Stimulated activated CD4-positive, alpha-beta T cell treated with anti-CD3 and anti-CD28 coated beads, Interleukin-2, amount 100 ng/mL, for 24 hours (primary cell): ENCODE measurements at places on chromosomes 2 and 18.
A peak's percentile ranks its signal among the peaks of the same experiment; 100 is the strongest.

- no peak for DNase-seq
These were observed 266.7 kb downstream of the ATAD2B start for GRCh38 chr2:23660237-23660636.

DNA sequence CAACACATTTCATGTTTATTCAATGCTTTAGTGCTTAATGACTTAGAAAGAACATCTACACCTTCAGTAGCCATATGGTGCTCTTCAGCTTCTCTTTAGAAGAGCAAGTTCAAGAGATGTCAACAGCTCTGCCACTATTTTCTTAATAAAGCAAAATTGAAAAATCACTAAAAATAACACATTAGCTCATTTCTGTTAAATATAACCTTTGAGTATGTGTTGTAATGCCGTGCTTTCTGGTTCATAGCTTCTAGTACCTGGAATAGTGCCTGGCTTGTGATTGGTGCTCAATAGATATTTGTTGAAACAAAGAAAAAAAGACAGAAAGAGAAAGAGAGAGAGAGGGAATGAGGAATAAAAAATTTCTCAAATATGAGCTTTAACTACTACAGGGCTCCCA, 349.8 kb upstream of the SPRED2 start:
- DNase-seq = no peak

DNA sequence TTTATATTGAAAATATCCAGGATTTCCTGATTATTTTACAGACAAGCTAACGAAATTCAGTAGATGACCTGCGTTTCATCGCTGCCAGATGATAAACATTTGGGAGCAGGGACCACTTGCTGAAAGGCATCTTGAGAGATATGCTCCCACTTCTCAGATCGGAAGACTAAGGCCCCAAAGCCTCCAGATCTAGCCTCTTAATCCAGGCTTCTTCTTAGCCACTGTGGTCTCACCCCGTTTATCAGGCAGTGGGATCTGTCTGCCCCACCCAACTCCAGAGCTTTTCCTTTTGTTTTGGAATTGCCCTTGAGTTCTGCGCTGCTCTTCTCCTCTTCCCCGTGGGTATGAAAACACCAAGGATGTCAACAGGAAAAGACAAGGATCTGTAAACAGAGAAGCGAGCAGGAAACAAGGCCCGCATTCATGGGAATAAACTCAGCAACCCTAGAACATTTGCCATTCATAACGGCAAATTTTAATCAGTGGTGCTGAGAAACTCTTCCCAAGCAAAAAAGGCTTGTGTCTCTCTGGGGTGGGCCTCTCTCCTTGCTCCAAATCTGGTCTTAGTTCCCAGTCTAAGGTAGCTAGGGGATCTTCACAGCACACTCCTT, 21.4 kb downstream of the MYL12B start:
- no peak for DNase-seq

DNA sequence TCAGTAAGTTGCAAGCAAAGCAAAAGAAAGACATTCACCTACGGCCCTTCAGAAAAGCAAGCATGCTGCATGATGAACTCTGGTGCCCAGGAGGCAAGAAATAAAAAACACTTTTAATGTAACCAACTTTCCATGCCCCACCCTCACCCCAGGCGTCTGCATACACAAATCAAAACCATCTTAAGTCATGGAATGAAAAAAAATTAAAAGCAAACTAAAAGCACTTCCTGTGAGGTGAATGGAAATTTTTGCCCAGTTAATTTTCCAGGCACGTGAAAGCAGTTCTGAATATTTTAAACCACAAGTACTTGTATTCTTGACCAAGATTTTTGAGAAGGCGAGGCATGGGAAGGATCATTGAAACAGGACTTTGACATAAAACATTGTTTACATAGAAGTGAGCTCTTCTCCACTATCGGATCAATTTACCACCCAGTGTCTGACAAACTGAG, 2.5 kb upstream of the ICOS start:
- DNase-seq = peak; percentile 62

- DNase-seq = no peak
These were observed 438.4 kb upstream of the SPRED2 start for GRCh38 chr2:65870826-65871225.

- no peak for DNase-seq
These were observed 352.8 kb upstream of the GYPC start for GRCh38 chr2:126303113-126303512.

DNA sequence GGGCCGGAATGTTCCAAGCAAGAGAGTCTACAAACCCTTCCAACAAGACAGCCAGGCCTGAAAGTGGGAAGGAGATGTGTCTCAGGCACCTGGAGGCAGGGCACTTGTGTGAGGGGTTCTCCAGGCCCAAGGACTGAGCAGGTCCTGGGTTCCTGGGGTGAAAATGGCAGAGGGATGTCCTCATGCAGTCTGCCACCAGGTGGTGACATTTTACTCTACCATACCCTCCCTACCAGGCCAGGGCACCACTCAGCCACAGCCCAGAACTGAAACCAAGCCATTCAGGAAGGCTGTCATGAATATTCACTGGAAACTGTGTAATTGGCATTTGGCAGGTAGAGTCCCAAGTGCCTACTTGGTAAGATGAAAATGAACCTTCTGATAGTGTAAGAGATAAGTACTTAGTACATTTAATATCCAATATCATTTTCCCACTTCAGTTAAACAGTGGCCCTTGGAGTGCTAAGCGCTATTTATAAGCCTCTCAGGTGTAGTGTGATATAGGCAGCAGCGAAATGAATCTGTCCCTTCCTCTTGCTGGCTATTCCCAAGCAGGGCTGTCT, 185.1 kb downstream of the MYO5B start:
- peak; percentile 34 for DNase-seq

DNA sequence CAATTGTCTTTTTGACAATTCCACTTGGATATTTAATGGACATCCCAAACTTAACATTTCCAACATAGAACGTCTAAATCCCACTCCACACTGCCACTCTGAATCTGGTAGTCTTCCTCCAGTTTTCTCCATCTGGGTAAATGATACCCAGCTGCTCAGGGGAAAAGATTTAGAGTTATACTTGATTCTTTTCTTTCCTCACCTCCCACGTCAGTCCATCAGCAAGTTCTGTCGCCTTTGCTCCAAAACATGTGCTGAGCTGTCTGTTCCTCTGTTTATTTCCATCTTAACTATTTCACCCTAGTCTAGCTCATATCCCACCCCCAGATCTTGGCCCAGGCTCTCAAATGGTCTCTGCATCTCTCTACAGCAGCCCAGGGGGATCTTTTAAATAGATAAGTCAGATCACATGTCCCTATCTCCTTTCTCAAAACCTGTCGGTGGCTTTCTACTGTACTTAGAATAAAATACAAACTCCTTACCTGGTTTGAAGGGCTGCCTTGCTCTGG, 43.4 kb upstream of the GMCL1 start:
- DNase-seq = no peak

GRCh38 chr2:157866202-157866601, 9.9 kb downstream of the ACVR1 start:
- DNase-seq = no peak

DNA sequence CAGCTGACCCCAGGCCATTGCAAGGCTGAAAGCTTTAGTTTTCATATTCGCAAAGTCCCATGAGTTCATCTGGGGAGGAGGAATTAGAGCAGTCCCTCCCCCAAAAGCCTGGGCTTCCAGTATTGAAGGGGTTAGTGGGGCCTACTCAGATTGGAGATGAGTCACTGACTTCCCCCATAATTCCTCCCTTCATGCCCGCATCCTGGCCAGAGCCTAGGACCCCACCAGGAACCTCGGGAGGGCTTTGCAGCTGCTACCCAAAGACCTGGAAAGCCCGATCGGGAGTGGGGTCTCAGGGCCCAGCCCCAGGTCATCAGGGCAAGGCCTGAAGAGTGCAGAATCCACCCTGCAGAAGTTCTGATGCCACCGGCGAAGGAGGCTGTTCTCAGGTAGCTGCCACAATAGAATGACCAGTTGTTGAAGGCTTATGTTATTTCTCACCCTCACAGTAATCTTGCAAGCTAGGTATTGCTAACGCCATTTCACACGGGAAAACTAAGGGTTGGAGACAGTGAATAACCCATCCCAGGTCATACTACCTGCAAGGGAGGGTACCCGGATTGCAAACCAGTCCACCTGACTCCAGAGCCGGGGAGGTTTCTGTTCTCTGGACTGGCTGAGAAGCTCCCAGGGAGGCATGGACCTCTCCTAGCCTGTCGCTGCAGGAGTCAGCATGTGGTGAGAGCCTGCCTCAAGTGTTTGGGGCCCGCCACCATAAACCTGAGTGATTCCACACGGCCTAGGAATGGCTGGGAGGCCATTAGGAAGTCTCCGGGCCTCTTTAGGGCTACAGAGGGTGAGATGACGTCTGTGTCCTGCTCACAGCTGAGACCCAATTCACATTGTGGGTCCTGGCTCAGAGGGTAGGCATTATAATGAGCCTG, 5.8 kb upstream of the ARID5A start:
- no peak for DNase-seq

- no peak for DNase-seq
These were observed 69.9 kb downstream of the RNF152 start for GRCh38 chr18:61822879-61823278.

DNA sequence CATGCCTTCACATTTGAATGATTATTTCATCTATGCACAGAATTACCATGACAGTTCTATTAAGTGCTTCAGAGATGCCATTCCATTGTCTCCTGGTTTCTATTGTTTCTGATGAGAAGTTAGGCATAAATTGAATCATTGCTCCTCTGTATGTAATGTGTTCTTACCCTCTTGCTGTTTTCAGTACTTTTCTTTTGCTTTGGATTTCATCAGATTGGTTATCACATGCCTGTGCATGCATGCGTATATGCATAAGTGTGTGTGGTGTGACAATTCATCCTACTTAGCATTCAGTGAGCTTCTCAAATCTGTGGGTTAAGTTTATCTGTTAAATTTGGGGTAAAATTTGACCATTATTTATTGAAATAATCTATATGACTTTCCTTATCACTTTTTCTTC, 263.3 kb upstream of the RND3 start:
- DNase-seq = no peak

GRCh38 chr2:16693854-16694253, 28.2 kb upstream of the CYRIA start:
- DNase-seq = no peak

- DNase-seq = peak; percentile 91
These were observed 1.4 kb downstream of the TGIF1 start for GRCh38 chr18:3451183-3451988.

GRCh38 chr2:28638102-28638501, 113.5 kb upstream of the PPP1CB start:
- DNase-seq = no peak

DNA sequence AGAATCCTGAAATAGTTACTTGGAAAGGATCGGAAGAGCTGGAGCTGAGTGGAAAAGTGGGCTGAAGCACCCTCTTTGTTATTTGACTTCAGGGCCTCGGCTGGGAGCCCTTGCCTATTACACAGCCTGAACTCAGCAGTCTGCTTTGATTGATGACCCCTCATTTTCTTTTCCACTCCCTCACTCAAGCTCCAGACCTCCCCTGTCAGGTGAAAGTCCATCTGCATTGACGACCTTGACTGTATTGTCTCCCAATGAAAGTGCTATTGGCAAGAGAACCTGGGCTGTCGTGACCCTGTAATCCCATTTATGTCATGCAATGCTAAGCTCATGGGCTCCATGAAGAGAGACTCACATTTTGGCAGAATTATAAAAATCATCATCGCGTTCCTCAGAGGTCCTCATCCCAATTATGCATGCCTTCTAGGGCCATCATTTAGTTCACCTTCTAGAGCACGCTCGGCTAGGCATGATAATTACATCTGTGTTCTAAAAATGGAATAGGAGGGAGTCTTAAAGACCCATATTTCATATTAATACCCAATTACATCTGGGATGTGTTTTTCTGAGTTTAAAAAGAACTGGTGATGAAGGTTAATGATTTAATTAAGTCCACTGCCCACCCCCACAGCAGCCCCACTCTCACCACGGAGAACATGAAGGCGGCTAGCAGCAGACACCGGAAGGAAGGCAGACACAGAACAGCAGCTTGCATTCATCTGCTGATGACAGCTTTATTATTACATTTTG, 472.5 kb downstream of the PID1 start:
- DNase-seq = no peak

GRCh38 chr2:238496756-238497609, 70.3 kb downstream of the ASB1 start:
- DNase-seq = no peak

- DNase-seq = no peak
These were observed 22.8 kb downstream of the CCNYL1 start for GRCh38 chr2:207734264-207734635.

DNA sequence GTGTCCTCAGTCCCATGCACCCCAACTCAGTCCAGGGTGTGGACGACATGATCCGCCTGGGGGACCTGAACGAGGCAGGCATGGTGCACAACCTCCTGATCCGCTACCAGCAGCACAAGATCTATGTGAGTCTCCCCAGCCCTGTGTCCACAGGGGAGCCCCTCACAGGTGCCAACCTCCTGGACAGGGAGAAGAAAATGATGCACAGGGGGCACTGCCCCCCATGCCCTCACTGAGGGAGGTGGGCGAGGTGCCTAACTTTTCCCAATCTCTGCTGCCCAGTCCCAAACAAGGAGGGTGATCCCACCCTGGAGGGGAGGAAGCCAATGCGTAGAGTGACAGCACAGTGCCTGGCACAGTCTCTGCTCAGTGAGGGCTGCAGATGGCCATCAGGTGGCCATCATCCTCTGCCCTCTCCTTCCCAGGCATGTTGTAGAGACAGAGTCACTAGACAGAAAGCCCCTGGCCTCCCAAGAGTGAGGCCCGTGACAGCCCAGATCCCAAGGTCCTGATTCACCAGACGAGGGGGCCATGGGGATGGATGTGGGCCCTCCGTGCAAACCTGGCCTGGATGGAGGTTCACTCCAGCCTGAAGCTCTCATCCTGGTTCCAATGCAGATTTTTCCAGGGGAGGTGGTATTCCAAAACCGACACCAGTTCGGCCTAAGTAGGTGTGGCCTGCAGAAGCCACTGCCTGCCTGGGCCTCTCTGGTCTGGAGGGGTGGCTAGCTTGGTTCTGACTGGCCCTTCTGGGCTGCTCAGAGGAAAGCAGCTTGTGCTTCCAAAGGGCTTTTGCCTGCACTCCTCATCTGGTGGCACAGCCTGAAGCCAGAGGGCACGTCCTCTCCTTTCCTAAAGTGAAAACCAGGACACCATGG, 30.0 kb downstream of the MYO7B start:
- peak; percentile 7 for DNase-seq

DNA sequence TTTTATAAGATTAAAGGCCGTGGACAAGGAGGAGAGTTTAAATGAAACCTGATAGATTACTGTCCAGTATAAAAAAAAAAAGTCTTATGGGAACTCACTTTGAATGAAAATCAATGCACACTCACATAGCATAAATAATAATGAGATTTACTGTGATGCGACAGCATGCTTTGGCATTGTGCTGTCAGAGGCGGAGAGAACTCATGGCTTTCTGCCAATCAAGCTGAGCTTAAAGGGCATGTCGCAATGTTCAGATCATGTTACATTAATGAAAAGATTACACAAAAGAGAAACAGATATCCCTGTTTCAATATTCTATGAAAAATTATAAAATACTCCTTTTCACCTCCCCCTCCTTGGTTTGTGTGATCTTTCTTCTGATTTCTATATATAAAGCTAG, 310.8 kb downstream of the ERBB4 start:
- no peak for DNase-seq
